ENCODE measurements at places on chromosomes 5 and 9. TPM values are rescaled to one million over a fixed set of nuclear protein-coding genes. Genes with fewer than 3 reads are reported as not detected.

The SLC6A19 gene
- total RNA-seq, result 0.67 TPM

- DNase-seq, result no peak
These were observed 77.6 kb downstream of the ADAMTS2 start for GRCh38 chr5:179267671-179268083.

The GABRA1 gene
- not detected for total RNA-seq

The IFNA14 gene
- not detected for total RNA-seq
